ENCODE measurements at places on chromosomes 2 and 18.

DNA sequence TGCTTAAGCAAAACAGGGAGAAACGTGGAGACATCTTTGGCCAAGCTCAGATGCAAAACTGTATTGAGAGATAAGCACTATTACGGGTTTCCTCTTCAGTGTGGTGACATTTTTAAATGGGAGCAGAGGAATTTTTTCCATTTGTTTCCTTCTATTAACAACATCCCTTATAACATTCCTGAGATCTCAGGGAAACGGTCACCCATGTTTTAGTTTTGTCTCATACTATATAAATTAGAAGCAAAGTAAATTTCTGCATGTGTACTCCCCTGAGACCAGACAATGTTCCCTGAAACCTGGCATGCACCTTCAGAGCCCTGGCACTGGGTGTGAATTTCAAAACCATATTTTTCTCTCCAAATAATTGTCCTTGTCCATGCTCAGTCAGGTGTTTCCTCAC is 57.6 kb upstream of the RNF152 start:
- no peak for DNase-seq

GRCh38 chr18:24026457-24026856 is 11.9 kb downstream of the TTC39C start:
- no peak for DNase-seq

DNA sequence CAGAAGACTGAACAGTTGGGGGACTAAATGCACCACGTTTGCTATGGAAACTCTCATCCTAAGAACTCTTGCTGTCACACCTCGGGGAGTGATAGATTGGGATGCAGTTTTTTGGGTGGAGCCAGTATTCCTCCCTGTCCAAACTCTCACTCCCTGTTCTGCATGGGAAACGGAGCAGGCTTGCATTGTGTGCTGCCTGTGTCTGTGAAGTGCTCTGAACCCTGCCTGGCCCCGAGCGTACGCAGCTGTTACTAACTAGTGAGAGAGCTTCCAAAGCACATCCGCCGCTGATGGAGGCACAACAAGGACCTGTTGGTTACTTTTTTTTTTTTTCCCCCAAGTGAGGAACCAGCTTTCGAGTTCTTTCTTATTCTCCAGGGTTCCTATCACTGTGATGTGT is 195.5 kb downstream of the ANAPC1 start:
- DNase-seq: no peak

DNA sequence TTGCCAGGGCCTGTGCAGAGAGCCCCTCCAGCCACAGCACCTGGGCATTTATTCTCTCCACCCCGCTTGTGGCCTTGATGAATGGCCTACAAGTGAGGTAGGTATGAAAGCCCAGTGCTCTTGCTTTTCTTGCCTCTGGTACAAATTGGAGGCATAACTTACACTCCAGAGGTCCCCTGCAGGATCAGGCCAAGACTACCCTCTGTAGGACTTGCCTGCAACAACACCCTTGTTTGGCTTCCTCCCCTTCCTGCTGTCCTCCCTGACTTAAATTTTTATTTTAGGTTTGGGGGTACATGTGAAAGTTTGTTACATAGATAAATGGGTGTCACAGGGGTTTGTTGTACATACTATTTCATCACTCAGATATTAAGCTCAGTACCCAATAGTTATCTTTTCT is 95.7 kb downstream of the CDC42EP3 start:
- no peak for DNase-seq

DNA sequence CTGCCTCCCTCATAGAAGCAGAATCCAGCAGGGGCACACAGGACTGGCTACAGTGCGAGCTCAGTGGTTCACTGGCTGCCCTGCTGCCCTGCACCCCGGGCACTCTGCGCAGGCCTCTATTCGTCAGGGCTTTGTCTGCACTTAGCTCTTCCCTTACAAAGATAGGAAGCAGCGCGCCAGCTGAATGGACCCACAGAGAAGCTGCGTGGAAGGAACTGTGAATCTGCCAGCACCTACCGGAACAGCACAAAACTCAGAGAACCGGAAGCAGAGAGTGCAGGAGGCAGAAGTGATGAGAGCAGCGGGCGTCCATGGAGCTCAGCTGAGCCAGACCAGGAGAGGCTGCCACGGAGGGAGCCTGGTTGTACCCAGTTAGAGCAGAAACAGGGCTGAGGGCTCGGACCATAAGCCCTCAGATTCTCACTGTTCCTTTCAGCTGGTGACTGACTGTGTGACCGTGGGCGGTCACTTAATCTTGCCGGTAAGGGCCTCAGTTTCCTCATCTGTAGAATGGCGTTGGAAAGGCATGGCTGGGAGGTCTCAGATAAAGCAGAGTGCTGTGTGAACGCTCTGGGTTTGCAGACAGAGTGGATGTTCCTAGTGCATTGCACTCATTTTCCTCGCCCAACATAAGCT is 23.1 kb upstream of the SLC66A3 start:
- no peak for DNase-seq

- no peak for DNase-seq
Measured at GRCh38 chr2:74887445-74887951, 53.6 kb downstream of the HK2 start.

GRCh38 chr2:24024018-24024417 is 14.1 kb downstream of the MFSD2B start:
- DNase-seq: no peak

Measured in body of pancreas (tissue), 4 donors.